Mesangial cell (primary cell): ENCODE measurements at places on chromosomes 11 and 22. TPM values are rescaled to one million over a fixed set of nuclear protein-coding genes. Genes with fewer than 3 reads are reported as not detected.

VWCE gene
- total RNA-seq = 0.49 and 2.2 TPM in 2 replicates

SMTNL1 gene
- total RNA-seq = not detected in 2 replicates

SERPING1 gene
- total RNA-seq = 5.1 and 28.6 TPM in 2 replicates

HOATZ gene
- total RNA-seq = 0.49 TPM in 1 of 2 replicates, not detected in the other

FZD4 gene
- total RNA-seq = 2.4 and 11.0 TPM in 2 replicates

TBX10 gene
- not detected in 2 replicates for total RNA-seq

MAPK8IP2 gene
- 0.33 and 1.0 TPM in 2 replicates for total RNA-seq

SLC25A18 gene
- not detected in 2 replicates for total RNA-seq

GRAMD1B gene
- total RNA-seq = 5.4 and 11.0 TPM in 2 replicates

GTSE1 gene
- total RNA-seq = 1.3 and 35.5 TPM in 2 replicates
